ENCODE measurements at places on chromosomes 16 and 17. TPM values are rescaled to one million over a fixed set of nuclear protein-coding genes. Genes with fewer than 3 reads are reported as not detected.
A peak's percentile ranks its signal among the peaks of the same experiment; 100 is the strongest.

DNA sequence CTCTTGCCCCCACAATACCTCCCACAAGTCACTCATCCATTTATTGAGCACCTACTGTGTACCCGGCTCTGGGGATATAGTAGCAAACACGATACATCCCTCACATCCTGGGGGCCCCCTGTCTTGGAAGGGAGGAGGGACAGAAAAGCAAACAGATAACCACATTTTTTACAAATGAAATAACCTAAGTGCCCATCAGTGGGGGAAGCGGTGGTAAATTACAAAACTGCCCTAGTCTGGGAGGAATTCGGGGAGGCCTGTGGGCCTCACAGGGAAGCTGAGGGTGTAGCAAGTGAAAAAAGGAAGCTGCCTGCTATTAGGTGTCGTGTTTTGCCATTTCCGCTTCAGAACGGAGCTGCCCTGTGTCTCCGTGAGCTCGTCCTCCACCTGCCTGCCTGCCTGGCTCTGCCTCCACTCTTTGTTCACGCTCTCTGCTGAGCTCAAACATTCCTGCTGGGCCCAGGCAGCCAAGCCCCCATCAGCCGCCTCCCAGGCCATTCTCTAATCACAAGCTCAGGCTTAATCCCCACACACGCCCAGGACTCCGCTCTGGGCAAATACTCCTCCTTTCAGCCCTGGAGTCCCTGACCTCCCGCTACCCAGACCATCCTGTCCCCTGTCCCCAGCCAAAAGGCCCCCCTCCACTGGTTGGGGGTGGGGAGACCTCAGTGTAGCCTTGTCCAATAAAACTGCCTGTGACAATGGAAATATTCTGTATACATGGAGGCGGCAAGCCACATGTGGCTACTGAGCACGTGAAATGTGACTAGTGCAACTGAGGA is 10.2 kb upstream of the SEC14L5 start:
- H3K36me3 ChIP-seq, result no peaks in the 10 kb centered on the region
- H3K4me3 ChIP-seq, result no peak overlapping the region

GRCh38 chr16:83737729-83738354 is 69.9 kb upstream of the HSBP1 start:
- no peaks in the 10 kb centered on the region for H3K27me3 ChIP-seq
- no peaks in the 10 kb centered on the region for H3K4me1 ChIP-seq
- H3K4me3 ChIP-seq, result no peak overlapping the region

GRCh38 chr16:9151597-9151996 is 60.2 kb downstream of the HAPSTR1 start:
- no peak overlapping the region for H3K4me3 ChIP-seq
- H3K27me3 ChIP-seq, result peaks cover 17% of the 10 kb centered on the region
- no peak overlapping the region for H3K27ac ChIP-seq

GRCh38 chr17:61314368-61315078 is 85.1 kb upstream of the TBX2 start:
- H3K27me3 ChIP-seq, result no peaks in the 10 kb centered on the region
- no peak overlapping the region for H3K4me3 ChIP-seq
- H3K27ac ChIP-seq, result no peak overlapping the region

GRCh38 chr16:46974352-46974751 is 878 bp upstream of the DNAJA2 start:
- H3K27ac ChIP-seq, result peak overlapping the region; percentile 98
- H3K4me1 ChIP-seq, result peaks cover 41% of the 10 kb centered on the region
- DNase-seq, result peak; percentile 77
- no peaks in the 10 kb centered on the region for H3K27me3 ChIP-seq
- peaks cover 27% of the 10 kb centered on the region for H3K36me3 ChIP-seq
- H3K4me3 ChIP-seq, result peak overlapping the region; percentile 94

DNA sequence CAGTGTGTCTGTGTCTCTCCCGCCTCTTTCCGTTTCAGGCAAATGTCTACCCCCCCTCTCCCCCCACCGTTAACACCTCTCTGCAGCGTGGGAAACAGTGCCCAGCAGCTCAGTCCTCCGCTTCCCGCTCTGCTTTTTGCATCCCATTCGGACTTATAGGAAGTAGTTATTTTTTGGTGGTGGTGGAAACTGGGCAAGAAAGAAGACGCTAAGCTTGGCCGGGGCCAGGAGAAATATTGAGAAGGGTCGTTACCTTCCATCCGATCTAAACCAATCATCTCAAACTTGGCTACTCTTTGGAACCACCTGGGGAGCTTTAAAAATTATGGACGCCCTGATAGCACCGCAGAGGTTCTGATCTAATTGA is 499 bp upstream of the HLF start:
- peaks cover 75% of the 10 kb centered on the region for H3K27me3 ChIP-seq
- H3K4me3 ChIP-seq, result peak overlapping the region; percentile 78
- H3K36me3 ChIP-seq, result no peaks in the 10 kb centered on the region
- DNase-seq, result no peak

DNA sequence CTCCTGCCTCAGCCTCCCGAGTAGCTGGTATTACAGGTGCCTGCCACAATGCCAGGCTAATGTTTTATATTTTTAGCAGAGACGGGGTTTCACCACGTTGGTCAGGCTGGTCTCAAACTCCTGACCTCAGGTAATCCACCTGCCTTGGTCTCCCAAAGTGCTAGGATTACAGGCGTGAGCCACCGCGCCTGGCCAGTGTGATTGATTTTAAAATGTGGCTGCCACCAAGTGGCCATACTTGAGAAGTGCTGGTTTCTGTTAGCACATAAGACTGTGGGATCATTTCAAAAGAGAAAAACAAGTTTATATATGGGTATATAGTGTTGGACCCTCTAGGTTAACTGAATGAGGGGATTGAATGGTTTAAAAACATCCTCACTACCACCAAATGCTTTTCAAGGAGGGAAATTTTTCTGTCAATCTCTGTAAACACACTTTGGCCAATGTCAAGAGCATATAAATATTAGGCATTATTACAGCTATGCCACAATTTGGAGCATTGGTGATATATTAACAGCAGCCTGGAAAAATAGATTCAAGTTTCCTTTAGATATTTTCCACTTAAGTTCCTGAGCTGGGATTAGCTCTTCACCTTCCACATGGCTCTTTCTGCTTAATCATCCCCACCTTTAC is 13.5 kb upstream of the DHRS13 start:
- H3K27me3 ChIP-seq, result no peaks in the 10 kb centered on the region
- H3K27ac ChIP-seq, result peak overlapping the region; percentile 73
- peaks cover 9% of the 10 kb centered on the region for H3K4me1 ChIP-seq

DNA sequence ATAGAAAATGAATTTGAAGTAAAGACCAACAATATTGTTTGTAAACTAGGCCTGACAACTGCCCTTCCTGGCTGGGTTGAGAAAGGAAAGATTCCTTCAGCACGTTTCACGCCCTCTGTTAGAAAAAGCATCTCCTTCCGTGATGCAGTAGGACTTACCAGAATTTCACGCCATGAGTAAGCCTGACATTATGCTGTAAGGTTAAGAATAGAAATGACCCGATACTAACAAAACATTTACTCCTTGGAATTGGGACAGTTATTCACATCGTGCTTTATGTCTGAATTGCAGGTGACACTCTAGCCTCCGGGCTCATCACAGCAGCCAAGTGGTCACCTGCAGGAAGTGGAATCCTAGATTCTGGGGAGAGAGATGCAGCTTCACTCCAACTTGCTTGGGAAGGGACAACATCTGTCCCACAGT is 17.5 kb downstream of the MARCHF10 start:
- H3K4me3 ChIP-seq, result no peak overlapping the region
- no peak for DNase-seq
- H3K27me3 ChIP-seq, result peaks cover 14% of the 10 kb centered on the region
- H3K4me1 ChIP-seq, result peaks cover 8% of the 10 kb centered on the region
- no peaks in the 10 kb centered on the region for H3K36me3 ChIP-seq

DNA sequence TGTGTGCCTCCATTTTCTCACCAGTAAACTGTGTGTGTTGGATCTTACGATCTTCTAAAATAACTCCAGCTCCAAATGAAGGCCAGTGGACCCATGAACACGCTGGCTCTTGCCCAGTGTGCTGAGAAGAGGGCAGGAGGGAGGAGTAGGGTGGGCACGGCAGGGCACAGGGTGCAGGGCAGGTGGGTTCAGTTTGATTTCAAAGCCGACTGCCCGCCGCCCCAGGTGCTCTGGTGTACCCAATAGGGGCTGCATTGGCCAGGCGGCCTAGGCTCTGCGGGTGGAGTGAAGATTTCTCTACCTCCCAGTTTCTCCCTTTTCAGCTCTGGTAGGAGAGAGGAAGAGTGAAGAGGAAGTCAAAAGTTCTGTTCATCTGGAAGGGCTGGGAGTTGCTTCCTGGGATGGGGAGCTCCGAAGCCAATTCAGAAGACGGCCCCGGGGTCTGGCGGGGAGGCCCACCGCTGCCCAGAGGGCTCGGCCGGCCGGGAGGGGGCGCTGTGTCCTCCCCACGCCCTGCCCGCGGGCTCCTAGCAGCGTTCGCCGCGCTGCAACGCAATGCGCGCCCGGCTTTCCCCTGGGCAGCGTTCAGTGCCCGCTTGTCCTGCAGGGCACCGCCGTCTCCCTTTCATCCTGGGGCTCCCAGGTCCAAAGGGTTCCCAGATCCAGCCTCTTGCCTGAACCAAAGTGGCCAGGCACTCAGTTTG is 1.1 kb upstream of the CRHR1 start:
- peaks cover 61% of the 10 kb centered on the region for H3K27me3 ChIP-seq
- H3K27ac ChIP-seq, result no peak overlapping the region
- H3K36me3 ChIP-seq, result no peaks in the 10 kb centered on the region
- H3K4me3 ChIP-seq, result peak overlapping the region; percentile 74
- H3K4me1 ChIP-seq, result peaks cover 4% of the 10 kb centered on the region
- DNase-seq, result peak; percentile 72

DNA sequence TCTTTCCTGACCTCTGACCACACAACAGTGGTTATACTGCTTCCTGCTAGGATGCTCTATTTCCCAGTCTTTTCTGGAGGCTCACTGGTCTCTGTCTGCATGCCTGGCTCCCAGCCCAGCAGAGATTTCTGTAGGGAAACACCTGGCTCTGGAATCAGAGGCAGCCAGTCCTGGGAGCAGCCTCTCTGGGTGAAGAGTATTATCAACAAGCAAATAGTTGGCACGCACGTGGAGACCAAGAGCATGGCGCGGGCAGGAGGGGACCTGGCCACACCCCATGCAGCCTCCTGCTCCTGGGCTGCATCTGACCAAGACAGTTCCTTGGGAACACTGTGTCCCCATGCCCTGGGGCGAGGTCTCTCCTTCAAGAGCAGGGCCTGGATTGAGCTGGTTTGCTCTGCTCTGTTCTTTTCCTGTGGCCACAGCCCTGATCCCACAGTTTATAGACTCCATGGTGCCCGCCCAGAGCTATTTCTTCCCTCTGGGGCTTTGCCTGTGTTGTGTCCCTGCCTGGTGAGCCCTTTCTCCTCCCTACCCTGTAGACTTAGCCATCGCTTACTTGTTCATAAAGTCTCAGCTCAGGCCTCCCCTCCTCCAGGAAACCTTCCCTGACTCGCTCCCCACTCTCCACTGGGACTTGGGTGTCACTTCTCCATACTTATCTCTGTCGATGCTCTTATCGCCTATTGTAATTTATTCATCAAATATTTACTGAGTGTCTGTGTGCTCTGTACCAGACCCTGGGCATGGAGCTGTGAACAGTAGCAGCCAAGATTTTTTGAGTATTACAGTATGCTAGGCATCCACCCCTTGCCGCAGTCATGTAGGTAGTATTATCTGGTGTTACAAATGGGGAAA is 60.6 kb downstream of the SCNN1B start:
- H3K36me3 ChIP-seq, result no peaks in the 10 kb centered on the region
- H3K27me3 ChIP-seq, result no peaks in the 10 kb centered on the region
- DNase-seq, result no peak
- H3K27ac ChIP-seq, result no peak overlapping the region

- peaks cover 23% of the 10 kb centered on the region for H3K27me3 ChIP-seq
- H3K27ac ChIP-seq, result no peak overlapping the region
- H3K4me1 ChIP-seq, result no peaks in the 10 kb centered on the region
- no peak for DNase-seq
- no peaks in the 10 kb centered on the region for H3K36me3 ChIP-seq
- H3K4me3 ChIP-seq, result no peak overlapping the region
Observed at GRCh38 chr17:42920106-42920900, 19.7 kb downstream of the G6PC1 start.

DNA sequence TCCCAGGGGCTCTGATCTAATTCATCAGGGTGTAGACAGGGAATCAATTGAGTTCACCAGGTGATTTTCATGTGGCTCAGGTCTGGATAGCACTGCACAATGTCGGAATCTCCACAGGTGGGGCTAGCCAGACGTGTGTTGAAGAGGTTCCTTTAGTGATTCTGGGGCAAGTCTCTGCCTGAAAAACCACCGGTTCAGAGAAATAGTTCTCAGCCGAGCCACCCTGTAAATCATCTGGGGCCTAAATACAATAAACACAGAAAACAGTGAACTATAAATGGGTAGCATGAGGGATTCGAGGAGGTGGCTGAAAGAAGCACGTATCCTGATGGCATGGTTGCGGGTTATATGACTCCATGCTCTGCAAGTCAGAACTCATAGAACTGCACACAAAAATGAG is 21.3 kb downstream of the ASPA start:
- no peaks in the 10 kb centered on the region for H3K36me3 ChIP-seq
- no peak overlapping the region for H3K4me3 ChIP-seq
- peaks cover 5% of the 10 kb centered on the region for H3K27me3 ChIP-seq
- H3K27ac ChIP-seq, result no peak overlapping the region
- DNase-seq, result no peak

DNA sequence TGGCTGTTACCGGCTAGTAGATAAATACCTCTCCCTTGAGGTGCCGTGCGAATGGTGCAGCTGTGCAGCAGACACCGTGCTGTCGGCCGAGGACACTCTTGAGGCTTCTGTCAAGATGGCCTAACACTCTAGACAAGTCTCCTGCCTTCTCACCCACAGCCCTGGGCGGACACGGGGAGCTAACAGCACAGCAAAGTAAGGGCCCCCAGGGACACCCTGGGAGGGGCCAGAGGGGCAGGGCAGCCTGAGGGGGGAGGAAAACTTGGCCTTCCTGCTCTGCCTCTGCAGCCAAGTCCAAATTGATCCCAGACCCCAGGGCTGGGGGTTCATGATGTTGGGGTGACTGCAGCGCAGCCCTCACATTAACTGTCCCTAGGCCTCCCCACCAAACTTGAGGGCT is 210.2 kb downstream of the RPTOR start:
- no peak overlapping the region for H3K4me3 ChIP-seq
- no peak overlapping the region for H3K27ac ChIP-seq
- H3K4me1 ChIP-seq, result peaks cover 68% of the 10 kb centered on the region
- no peak for DNase-seq
- peaks cover 63% of the 10 kb centered on the region for H3K36me3 ChIP-seq

DNA sequence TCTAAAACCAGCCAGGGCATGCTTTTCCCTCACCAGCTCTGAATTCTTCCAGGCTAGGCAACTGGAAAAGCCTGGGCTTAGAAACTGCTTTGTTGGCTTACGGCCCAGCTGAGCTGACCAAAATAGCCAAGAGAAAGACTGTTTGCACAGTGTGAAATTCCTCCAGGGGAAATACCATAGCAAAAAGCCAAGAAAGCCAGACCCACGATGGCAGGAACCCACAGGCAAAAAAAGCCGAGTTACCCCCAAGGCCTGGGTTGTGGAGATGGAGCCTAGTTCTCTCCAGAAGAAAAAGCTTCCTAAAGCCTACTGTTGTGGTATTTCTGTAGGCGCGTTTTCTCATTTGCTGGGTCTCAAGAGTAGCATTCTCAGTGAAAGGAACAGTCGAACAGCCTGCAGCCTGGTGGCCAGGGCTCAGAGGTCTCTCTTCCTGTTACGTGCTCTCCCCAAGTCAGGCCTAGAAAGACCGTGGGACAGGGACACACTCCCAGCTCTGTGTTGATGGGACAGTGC is 9.2 kb downstream of the SP2 start:
- H3K27ac ChIP-seq, result peak overlapping the region; percentile 62
- H3K4me1 ChIP-seq, result peaks cover 18% of the 10 kb centered on the region
- peaks cover 29% of the 10 kb centered on the region for H3K36me3 ChIP-seq
- DNase-seq, result no peak
- no peaks in the 10 kb centered on the region for H3K27me3 ChIP-seq

Gene TBC1D26
- not detected for total RNA-seq

Gene CSH2
- total RNA-seq, result not detected

Gene PITPNM3
- 0.66 TPM for total RNA-seq

Gene CBFA2T3
- not detected for total RNA-seq

Gene SULT1A2
- 0.23 TPM for total RNA-seq

Gene SOST
- total RNA-seq, result not detected

Gene PIRT
- total RNA-seq, result not detected

Data from activated CD4-positive, alpha-beta T cell treated with anti-CD3 and anti-CD28 coated beads, Interleukin-2, amount 10 ng/mL, durations not matched to agents 24 days and 14 days (primary cell).